ENCODE measurements at places on chromosomes 12 and 14.

- DNase-seq = peak; percentile 19
Measured at GRCh38 chr14:91947475-91948184, at the start of gene FBLN5. TSS of gene FBLN5 (minus strand) at chr14:91947694. CDS start at chr14:91947229, 465 bp downstream.

DNA sequence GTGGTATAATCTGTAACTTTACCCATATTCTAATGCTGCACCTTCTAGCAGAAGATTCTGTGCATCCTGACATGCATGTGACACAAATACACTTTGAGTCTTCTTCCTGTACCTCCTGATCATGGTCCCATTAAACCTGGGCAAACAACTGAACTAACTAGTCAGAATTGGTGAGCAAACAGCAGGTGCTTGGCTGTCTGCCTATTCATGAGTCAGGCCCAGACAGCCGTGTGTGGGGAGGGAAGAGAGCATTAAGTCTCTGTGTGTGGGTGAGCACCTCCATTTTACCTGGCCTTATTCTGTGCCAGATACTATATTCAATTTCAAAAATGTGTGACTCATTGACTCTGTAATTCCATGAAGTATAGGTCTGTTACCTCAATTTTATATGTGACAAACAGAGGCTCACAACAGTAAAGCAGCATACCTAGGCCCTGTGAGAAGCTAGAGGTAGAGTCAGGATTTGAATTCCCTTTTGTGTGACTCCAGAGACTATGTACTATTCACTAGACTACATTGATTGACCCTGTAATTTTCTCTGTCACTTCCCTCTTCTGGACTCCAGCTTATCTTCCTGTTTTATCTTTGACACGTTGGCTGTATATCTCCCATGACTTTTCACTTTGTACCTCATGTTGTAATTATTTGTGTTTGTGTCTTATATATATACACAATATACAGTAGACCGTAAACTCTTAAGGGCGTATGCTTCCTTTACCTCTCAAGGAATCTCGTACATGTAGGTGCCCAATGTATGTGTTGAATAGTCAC, 32.2 kb downstream of the SUSD6 start:
- DNase-seq = peak; percentile 42

DNA sequence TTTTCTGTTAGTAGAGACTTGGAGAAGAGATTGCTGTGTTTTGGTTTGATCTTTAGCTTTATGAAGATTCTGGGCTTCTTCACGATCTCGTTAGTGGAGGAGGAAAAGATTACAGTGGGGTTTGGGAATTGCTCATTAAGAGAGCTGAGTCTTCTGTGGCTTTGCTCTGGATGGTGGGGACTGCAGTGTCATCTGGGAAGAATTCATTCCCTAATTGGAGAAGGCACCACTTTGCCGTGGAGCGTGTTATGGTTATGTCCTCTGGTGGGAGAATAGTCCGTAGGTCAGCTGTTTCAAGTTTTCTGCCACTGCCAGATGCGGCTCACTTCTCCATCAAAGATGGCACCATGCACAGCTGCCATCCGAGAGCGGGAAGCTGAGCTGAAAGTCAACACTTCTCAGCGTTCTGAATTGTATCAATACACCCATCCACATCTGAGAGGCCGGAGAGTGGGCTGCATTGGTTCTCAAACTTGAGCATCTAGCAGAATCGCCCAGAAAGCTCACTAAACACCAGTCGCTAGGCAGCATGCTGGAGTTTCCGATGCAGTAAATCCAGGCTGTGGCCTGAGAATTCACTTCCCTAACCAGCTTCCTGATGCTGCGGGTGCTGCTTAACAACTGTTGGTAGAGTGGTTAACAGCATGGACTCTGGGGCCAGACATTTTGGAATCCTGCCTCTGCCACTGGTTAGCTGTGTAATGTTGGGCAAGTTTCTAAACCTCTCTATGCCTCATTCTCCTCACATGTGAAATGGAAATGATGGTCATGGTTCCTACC, 117.8 kb downstream of the PLXNC1 start:
- DNase-seq = no peak

DNA sequence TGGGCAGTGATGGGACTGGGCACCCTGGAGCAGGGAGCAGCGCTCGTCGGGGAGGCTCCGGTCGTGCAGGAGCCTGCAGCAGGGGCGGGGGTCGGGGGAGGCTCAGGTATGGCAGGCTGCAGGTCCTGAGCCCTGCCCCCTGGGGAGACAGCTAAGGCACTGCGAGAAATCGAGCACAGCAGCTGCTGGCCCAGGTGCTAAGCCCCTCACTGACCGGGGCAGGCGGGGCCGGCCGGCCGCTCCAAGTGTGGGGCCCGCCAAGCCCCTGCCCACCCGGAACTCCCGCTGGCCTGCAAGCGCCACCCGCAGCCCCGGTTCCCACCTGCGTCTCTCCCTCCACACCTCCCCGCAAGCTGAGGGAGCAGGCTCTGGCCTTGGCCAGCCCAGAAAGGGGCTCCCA, 326.8 kb upstream of the TMTC1 start:
- no peak for DNase-seq

DNA sequence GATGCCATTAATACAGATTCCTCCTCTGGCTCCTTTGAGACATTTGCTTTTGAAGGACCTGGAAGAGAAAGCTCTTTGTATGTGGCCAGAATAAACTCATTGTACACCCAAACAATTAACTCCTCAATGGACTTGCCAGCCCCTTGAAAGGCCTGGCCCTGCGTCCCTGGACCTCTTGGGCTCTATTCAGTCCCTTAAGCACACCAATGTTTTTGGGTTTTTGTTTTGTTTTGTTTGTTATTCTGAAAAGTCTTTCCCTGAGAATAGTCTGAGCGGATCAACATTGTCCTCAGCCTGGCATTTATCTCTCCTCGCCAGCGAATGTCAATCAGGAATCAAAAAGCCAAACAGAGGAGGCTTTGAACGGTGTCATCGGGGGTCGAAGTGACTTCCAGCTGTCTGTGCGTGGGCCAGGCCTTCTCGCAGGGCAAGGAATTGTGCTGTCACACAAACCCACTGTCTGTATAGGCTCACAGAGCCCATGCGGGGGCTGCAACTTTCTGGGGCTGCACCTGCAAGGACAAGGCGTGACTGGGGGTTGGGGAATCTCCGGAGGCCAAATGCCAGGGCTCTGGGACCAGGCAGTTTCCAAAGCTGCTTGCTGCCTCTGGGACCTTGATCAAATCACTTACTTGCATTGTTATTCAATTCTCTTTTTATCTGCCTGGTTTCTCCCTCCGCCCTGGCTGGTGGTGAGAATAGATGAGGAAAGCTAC, 108.3 kb downstream of the SMOC1 start:
- no peak for DNase-seq

DNA sequence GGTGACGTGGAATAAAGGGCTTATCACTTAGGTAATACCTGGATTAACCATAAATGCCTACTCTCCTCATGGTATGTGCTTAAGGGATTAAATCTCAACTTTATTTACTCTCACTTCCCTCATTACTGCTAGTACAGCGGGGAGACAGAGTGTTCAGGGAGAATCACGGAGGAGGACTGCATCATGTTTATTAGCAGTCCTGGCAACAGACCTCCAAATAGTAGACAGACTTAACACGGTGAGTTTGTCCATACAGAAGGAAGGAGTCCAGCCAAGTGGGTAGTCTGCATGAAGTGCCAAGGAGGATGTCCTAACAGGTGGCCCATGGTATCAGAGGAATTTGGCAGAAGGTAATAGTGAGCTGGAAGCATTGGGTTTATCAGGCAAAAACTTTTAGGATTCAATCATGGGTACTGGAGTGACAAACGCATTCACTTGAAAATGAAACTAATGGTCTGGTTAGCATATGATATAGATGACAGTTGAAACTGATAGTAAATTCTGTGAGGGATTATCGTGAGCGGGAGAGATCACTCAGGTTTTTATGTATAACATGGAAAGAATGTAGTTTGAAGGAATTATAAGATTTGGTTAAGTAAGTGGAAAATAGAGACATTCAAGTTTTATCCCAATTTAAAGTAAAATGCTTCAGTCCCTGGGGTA, 471.8 kb downstream of the TMEM117 start:
- no peak for DNase-seq

- DNase-seq = no peak
Measured at GRCh38 chr14:68770553-68771286, 22.1 kb downstream of the ZFP36L1 start.

DNA sequence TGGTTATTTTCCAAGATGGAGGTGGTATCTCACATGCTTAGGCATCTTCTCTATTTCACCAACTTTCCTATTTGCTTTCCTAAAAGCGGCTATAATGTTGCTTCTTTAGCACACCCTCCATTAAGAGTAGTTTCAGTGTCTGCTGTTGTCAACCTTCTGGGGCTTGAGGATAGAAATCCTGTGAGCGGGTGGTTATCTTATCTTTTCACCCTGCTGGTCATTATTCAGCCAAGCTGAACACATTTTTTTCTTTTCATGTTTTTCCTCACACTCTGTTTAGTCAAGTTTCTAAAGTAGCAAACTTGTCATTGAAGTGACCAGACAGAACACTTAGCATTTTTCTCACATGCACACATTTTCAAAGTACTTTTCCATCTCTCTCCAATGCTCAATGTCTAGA, 104.5 kb downstream of the SLC8A3 start:
- DNase-seq = no peak

GRCh38 chr14:90536092-90536491, 139.3 kb downstream of the CALM1 start:
- no peak for DNase-seq

DNA sequence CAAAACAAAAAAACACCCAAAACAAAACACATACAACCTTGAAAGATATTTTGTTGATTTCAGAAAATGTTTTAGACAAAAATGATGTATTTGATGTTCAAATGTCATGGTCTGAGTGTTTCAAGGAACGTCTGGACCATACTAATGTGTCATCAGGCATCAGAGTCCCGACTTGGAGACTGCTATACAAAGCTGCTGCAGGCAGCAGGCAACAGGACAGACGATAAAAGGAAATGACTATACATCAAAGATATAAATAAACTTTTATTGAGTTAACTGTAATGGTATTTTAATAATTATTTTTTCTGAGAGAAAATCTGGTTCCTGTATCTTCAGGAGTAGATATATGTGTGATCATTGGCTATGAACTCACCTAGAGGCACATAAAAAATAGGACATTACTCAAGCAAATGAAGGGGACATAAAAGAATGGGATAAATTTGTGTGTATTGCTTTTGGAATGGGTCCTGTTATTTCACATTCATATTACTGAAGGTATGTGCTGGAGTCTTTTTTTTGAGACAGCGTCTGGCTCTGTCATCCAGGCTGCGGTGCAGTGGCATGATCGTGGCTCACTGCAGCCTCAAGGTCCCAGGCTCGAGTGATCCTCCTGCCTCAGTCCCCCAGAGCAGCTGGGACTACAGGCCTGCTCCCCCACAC, 87.3 kb upstream of the HECTD1 start:
- DNase-seq = no peak

- DNase-seq = no peak
Measured at GRCh38 chr14:20684662-20685456, 499 bp downstream of the RNASE4 start.

GRCh38 chr12:110071504-110071903, 23.2 kb upstream of the C12orf76 start:
- DNase-seq = no peak

DNA sequence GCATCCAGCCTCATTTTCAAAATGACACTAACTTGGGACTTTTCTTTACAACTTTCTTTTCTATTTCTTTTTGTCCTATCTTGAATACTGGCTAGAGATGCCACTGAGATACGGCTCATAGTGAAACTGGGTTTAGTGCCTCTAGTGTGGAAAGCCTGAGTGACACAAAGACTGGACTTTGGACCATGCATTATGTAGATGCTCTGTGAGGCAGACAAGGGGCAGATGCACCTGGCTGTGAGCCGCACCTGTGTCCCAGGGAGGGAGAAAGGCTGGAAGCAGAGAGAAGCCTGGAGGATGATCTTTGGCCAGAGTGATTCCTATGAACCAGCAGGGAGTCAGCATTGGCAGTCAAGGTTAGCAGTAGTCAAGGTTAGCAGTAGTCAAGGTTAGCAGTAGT, 852.3 kb upstream of the TMEM132C start:
- no peak for DNase-seq

DNA sequence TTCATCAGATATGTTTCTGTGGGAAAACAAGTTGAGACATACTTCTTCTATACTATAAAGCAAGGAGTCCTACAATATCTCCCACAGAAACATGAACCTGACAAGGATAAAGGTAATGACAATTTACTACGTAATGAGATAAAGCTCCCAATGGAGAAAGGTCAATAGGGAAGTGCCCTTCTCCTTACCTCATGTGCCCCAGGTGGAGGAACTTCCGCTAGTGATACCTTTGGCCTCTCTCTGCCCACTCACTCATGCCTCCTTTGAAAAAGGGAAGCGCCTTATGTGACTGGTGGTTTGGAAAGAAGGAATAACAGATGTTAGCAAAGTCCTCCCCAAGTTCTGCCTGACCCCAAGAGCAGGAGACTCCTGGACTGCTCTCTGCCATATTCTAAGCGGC, 305.3 kb downstream of the ITPR2 start:
- no peak for DNase-seq

GRCh38 chr12:57868851-57869268, 22.3 kb upstream of the CTDSP2 start:
- no peak for DNase-seq

DNA sequence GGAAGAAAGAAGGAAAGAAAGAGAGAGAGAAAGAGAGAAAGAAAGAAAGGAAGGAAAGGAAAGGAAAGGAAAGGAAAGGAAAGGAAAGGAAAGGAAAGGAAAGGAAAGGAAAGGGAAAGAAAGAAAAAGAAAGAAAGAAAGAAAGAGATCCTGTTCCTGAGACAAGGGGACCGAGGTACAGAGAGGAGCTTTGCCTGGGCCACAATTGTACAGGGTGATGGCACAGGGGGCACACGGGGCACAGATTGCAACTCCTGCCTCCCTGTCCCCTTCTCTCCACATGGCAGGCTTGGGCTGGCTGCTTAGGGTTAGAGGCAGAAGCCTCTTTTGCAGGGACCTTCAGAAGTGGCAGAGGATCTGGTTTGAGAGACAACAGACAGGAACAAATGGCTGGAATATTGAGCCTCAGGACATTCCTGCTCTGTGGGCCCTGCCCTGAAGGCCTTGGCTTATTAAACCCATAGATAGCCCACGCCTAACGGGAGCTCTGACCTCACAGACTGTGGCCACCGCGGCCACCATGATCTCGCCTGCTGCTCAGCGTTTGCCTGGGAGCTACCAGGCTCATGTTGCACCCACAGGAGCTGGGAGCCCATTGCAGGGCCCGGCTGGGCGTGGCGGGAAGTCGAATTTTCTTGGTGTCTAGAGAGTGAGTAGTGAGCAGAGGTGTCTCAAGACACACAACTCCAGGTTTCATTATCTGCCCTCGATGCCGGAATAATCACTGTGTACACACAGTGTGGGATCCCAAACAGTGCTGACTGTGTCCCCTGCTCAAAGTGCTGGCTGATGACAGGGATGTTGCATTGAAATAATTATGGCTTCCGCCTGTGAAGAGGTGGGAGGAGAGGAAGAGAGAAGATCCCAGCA, 147.9 kb upstream of the NCOR2 start:
- DNase-seq = no peak

- DNase-seq = no peak
Measured at GRCh38 chr12:12195516-12195915, 71.3 kb downstream of the LRP6 start.

Data from stimulated activated CD4-positive, alpha-beta T cell treated with anti-CD3 and anti-CD28 coated beads, Interleukin-2, amount 100 ng/mL, for 48 hours (primary cell).